ENCODE measurements at places on chromosomes 2 and 18. TPM values are rescaled to one million over a fixed set of nuclear protein-coding genes. Genes with fewer than 3 reads are reported as not detected.

- DNase-seq, result no peak
Measured at GRCh38 chr18:43914018-43914417, 636.7 kb upstream of the SYT4 start.

DNA sequence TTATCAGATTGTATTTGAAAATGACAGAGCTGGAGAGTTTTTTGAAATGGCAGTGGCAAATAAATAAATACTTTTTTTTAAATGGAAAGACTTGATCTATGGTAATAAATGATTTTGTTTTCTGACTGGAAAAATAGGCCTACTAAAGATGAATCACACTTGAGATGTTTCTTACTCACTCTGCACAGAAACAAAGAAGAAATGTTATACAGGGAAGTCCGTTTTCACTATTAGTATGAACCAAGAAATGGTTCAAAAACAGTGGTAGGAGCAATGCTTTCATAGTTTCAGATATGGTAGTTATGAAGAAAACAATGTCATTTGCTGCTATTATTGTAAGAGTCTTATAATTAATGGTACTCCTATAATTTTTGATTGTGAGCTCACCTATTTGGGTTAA, 30.9 kb downstream of the CD28 start:
- no peak for DNase-seq

KCTD18 gene
- 15.2 TPM for total RNA-seq

NRP2 gene
- total RNA-seq, result 84.6 TPM

MCM6 gene
- 40.8 TPM for total RNA-seq

Measured in M059J (cell line).